ENCODE measurements at places on chromosomes 5 and 9. TPM values are rescaled to one million over a fixed set of nuclear protein-coding genes. Genes with fewer than 3 reads are reported as not detected.
A peak's percentile ranks its signal among the peaks of the same experiment; 100 is the strongest.

Gene OR1J2
- total RNA-seq: not detected

- DNase-seq: no peak
- no peaks in the 10 kb centered on the region for H3K36me3 ChIP-seq
- no peaks in the 10 kb centered on the region for H3K27me3 ChIP-seq
- H3K4me1 ChIP-seq: no peaks in the 10 kb centered on the region
- H3K4me3 ChIP-seq: no peak overlapping the region
Observed at GRCh38 chr9:70113403-70114022, 69.9 kb downstream of the MAMDC2 start.

- no peaks in the 10 kb centered on the region for H3K27me3 ChIP-seq
- no peaks in the 10 kb centered on the region for H3K36me3 ChIP-seq
- peak; percentile 28 for DNase-seq
- H3K4me3 ChIP-seq: no peak overlapping the region
- H3K27ac ChIP-seq: no peak overlapping the region
Observed at GRCh38 chr9:134698587-134699342, 57.2 kb downstream of the COL5A1 start.

Gene DDX4
- not detected for total RNA-seq

- H3K4me3 ChIP-seq: no peak overlapping the region
- no peaks in the 10 kb centered on the region for H3K27me3 ChIP-seq
- no peak overlapping the region for H3K27ac ChIP-seq
- H3K4me1 ChIP-seq: no peaks in the 10 kb centered on the region
- DNase-seq: no peak
Observed at GRCh38 chr5:10745133-10745532, 15.9 kb downstream of the DAP start.

GRCh38 chr5:111627862-111628261 lies 115.5 kb upstream of the STARD4 start:
- no peak for DNase-seq
- H3K27me3 ChIP-seq: no peaks in the 10 kb centered on the region
- H3K4me1 ChIP-seq: no peaks in the 10 kb centered on the region
- H3K4me3 ChIP-seq: no peak overlapping the region
- no peak overlapping the region for H3K27ac ChIP-seq

- H3K27me3 ChIP-seq: no peaks in the 10 kb centered on the region
- no peak overlapping the region for H3K27ac ChIP-seq
- no peak overlapping the region for H3K4me3 ChIP-seq
- H3K4me1 ChIP-seq: no peaks in the 10 kb centered on the region
- DNase-seq: no peak
Observed at GRCh38 chr9:101369884-101370531, 14.8 kb downstream of the BAAT start.

DNA sequence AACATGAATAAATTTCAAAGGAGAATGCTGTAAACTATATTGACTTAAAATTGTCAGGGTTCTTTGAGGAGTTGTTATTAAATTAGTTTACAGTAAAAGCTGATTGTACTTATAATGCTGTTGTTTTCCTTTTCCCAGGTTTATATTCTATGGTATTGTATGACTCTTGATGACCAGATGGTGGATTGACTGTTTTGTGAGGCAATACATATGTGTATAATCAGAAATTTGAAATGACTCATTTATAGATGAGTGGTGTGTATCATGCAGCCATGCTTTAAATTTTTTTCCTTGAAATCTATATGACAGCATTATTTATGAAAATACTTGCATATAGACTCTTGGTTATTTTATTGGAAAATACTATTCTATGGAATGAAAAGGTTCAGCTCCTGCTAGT lies 195.3 kb downstream of the CNTLN start:
- no peak overlapping the region for H3K27ac ChIP-seq
- H3K27me3 ChIP-seq: no peaks in the 10 kb centered on the region
- no peak for DNase-seq

Measured in Panc1 (cell line).